ENCODE measurements at places on chromosomes 11 and 22.

DNA sequence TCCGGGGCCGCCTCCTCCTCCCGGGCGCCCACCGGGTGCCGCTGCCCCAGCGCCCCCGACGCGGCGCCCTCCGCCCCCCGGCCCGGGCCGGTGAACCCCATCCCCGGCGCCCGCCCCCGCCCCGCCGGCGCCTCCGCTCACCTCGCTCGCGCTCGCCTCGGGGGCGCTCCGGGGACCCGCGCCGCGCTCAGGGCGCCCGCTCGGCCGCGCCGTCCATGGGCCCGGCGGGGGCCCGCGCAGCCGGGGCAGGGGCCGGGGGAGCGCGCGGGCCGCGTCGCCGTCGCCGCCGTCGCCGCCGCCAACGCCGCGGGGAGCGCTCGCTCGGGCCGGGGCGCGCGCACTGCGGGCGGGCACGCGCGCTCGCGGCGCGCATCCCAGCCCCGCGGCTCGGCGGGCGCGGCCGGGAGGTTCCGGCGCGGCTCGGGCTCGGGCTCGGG is 293 bp downstream of the DUSP8 start:
- DNase-seq, result no peak

DNA sequence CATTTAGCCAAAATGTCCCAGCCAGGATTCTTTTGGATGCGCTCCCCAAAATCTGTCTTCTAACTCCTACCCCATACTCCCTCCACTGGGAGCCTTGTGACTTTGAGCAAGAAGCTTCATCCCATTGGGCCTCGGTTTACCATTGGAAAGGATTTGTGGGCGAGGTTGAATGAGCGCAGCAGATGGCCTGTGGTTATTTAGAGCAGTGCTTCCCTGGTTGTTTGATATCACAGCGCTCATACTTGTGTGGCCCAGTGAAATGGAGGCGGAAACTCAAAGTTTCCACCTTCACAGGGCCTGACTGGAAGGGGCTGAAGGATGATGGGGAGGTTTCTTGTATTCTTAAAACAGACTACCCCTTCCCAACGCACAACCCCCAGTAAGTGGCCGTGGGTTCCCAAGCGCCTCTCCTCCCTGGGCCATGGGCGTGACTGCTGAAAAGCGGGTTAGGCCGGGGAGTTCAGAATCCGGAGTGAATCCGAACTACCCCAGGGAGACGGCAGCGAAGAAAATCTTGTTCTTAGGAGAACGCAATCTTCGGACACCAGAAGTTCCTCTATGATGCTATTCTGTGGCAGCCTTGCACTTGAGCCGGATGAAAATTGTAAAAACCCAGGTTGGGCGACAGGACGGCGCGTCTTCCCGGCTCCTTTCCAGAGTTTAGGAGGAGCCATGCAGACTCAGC is 1.2 kb upstream of the ATF4 start:
- DNase-seq, result peak; percentile 58

- DNase-seq, result no peak
Observed at GRCh38 chr11:122978299-122978620, 3.4 kb downstream of the BSX start.

- no peak for DNase-seq
Observed at GRCh38 chr22:25182131-25183110, 17.2 kb upstream of the CRYBB3 start.

GRCh38 chr22:44734278-44734677 is 18.1 kb upstream of the ARHGAP8 start:
- no peak for DNase-seq

DNA sequence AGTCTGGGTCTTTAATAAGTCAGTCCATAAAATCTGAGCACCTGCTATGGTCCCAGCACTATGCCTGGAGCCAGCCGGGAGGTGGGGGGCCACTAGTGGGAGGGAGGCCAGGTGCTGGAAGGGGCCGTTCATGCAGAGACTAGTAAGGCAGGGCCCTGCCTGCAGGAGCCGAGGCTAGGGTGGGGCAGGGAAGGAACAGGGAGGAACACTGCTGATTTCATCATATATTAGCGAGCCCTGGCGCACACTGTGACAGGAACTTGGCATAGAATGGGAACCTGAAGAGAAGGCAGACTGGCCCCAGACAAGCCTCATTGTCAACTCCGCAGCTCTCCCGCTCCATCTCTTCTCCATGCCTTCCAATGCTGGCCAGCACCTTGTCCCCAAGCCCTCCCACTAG is 7.1 kb downstream of the VSIG10L2 start:
- DNase-seq, result no peak

DNA sequence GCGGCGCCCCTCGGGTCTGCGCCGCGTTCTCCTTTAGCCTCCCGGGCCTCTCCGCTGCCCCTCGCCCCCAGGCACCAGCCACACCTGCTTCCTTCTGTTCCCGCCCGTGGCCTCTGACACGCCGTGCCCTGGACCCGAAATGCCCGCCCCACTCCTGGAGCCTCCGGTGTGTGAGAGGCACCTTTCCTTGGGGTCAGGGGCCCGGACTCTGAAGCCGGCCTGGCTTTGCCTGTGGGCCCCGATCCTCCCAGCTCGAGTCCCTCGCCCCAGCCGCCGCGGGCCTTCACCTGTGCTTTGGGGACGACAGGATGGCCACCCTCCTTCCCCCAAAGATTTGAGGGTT is 661 bp upstream of the CDPF1 start:
- DNase-seq, result no peak

- DNase-seq, result no peak
Observed at GRCh38 chr11:113818426-113818825, 38.8 kb downstream of the CLDN25 start.

- DNase-seq, result no peak
Observed at GRCh38 chr11:66906061-66906733, 49.3 kb downstream of the LRFN4 start.

GRCh38 chr11:3175194-3175593 is 10.1 kb upstream of the OSBPL5 start:
- no peak for DNase-seq

GRCh38 chr11:25943031-25943430 is 388.9 kb upstream of the ANO3 start:
- DNase-seq, result no peak

GRCh38 chr11:118301600-118302195 is 2.8 kb upstream of the CD3E start:
- DNase-seq, result no peak

DNA sequence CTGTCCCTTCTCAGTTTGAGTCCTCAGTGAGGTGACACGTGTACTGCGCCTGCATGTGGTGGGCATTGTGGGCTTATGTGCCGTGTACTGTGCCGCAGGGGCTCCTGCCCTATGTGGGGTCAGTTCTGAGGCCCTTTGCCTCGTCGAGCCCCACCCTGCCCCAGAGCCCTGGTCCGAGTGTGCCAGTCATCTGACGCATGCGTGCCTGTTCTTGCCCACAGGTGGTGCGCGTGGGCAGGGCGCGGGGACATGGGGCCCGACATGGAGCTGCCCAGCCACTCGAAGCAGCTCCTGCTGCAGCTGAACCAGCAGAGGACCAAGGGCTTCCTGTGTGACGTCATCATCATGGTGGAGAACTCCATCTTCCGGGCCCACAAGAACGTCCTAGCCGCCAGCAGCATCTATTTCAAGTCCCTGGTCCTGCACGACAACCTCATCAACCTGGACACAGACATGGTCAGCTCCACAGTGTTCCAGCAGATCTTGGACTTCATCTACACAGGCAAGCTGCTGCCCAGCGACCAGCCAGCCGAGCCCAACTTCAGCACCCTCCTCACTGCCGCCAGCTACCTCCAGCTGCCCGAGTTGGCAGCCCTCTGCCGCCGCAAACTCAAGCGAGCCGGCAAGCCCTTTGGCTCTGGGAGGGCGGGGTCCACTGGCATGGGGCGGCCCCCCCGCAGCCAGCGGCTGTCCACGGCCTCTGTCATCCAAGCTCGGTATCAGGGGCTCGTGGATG is 22.3 kb upstream of the TMEM191C start:
- DNase-seq, result no peak

GRCh38 chr22:19290400-19291217 is 910 bp downstream of the CLTCL1 start:
- DNase-seq, result peak; percentile 32

DNA sequence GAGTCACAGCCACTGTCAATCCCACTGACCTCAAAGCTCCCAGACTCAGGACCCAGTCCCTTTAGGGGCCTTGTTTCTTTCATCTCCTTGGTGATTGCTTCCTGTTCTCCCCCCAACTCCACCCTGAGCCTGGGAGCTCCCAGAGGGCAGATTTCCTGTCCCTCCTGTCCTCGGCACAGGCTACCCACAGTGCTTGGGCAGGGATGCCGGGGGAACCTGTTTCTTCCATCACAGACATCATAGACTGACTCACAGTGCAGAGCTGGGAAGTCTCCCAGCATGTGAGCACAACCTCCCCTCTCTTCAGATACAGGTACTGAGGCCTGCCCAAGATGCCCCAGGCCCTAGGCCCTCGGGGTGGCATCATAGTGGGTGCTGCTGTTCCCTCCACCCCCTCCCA is 16.6 kb downstream of the TRIM29 start:
- DNase-seq, result no peak

- DNase-seq, result no peak
Observed at GRCh38 chr11:109424901-109425300, 2.9 kb downstream of the C11orf87 start.

GRCh38 chr22:23698673-23699235 is 7.9 kb downstream of the RGL4 start:
- no peak for DNase-seq

- DNase-seq, result peak; percentile 1
Observed at GRCh38 chr11:16770016-16770415, 31.6 kb downstream of the C11orf58 start.

- peak; percentile 51 for DNase-seq
Observed at GRCh38 chr22:46297151-46297812, 612 bp downstream of the GTSE1 start.

- no peak for DNase-seq
Observed at GRCh38 chr11:108966206-108966605, 301.3 kb downstream of the DDX10 start.

DNA sequence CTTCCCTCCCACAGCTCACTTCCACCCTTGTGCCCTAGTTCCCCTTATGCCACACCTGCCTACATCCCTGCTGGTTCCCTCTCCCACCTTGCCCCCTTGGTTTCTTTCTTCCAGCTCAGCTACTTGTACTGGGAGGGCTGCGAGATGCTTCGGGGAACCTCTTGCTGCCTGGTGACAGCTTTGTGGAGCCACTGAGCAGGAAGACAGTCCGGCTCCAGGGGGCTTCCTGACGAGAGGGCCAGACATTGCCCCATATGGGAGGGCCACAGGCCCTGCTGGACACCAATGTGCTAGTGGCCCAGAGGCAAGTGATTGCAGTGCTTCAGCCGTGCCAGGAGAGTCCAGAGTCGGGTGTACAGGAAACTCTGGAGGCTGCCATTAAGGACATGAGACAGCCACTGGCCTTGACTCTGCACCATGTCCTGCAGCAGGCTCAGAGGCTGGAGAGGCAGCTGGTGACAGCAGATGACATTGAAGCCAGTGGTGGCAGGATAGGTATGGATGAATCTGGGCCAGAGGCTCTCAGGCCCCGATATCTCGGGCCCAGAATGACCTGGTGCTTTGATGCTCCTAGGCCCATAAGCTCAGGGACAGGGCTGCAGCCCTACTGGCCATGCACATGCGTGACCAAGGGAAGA is 54.3 kb downstream of the BTG4 start:
- no peak for DNase-seq

DNA sequence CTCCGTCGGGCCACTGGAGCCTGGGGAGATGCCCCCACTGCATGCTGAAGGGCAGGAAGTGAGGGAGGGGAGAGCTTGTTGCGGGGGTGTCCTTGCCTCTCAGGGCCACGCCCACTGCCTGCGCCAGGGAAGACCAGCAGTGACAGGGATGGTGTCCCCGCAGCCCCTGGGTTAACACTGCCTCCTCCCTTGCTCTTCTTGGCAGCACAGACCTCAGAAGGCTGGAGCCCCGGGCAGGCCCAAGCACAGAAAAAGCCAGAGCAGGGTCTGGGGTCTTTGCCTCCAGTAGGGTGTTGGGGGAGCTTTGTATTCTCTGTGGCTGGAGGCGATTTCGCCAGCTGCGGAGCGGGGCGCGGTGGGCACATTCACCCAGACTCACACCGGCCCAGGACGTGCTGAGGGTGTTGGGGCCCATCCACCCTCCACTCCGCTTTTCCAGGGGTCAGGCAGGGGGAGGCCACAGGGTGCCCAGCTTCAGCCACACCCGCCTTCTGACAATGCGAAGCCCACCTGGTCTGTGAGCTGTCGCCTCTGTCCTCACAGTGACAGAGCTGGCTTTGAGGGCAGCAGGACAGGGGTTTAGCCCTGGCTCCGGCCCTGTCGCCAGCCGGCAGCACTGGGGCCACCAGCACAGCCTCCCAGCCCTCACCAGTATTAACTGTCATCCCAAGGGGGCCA is 83.7 kb downstream of the CDKN1C start:
- no peak for DNase-seq

- DNase-seq, result no peak
Observed at GRCh38 chr11:26201411-26201810, 130.5 kb upstream of the ANO3 start.

GRCh38 chr22:50032109-50032871 is 19.7 kb upstream of the IL17REL start:
- DNase-seq, result peak; percentile 7

All from GM03348 (cell line).